Stimulated activated CD8-positive, alpha-beta memory T cell treated with anti-CD3 and anti-CD28 coated beads, Interleukin-15, amount 100 ng/mL, for 4 hours (primary cell): ENCODE measurements at places on chromosomes 13 and 19.
A peak's percentile ranks its signal among the peaks of the same experiment; 100 is the strongest.

GRCh38 chr19:29247471-29247870 is 34.5 kb upstream of the UQCRFS1 start:
- DNase-seq: no peak

DNA sequence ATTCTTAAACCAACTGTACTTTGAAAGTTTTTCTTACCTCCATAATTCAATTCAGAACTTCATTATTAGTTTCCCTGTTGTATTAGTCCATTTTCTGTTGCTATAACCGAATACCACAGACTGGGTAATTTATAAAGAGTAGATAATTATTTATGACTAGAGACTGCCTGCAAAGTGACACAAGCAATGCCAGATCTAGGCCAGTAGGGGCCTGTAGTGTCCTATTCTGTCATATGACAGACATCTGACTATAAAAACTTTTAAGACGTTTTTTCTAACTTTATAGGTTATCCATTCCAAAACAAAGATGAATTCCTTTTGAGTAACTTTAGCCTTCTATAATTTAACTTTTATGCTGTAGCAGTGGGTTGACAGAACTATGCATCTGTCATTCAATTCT is 2783.8 kb downstream of the PCDH9 start:
- no peak for DNase-seq

GRCh38 chr13:102913914-102914313 is 68.1 kb downstream of the ERCC5 start:
- DNase-seq: no peak

DNA sequence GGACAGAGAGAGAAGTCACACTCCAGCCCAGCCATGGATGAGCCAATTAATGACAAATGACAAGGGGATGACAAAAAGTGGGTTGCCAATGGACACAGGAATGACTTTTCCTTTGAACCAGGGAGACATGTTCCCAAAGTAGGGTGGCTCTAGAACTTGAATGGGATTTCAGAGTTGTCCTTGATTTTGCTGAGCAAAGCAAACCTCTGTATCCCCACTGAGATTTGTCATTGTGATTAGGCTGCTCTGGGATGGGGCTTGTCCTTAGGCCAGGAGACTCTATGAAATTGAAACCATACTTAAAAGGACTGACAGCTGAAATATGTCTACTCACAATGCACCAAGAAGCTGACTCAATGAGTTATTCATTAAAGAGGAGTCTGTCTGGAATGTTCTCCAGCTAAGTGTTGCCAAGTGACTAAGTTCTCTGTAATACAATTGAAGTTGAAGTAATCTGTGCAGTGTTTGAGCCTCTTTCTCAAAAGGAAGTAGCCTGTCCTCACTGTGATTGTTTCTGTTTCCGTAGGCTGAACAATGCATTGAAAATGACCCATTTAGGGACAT is 69.0 kb upstream of the PCDH9 start:
- no peak for DNase-seq

DNA sequence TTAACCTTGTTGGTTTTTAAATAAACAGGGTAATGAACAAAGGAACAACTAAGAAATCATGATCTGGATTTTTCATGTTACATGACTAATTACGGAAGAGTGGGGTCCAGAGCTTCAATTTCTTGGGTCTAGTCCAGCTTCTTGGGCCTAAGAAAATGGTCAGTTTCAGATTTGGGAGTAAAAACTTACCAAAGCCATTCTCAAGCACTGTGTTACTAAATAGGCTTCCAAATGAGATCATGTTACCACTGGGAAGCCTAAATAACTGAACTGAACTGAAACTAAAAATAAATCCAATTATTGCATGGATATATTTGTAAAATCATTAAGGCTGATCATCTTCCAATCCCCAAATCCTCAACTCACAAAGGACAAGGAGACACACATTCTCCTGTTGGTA is 13.9 kb downstream of the TBC1D4 start:
- no peak for DNase-seq

DNA sequence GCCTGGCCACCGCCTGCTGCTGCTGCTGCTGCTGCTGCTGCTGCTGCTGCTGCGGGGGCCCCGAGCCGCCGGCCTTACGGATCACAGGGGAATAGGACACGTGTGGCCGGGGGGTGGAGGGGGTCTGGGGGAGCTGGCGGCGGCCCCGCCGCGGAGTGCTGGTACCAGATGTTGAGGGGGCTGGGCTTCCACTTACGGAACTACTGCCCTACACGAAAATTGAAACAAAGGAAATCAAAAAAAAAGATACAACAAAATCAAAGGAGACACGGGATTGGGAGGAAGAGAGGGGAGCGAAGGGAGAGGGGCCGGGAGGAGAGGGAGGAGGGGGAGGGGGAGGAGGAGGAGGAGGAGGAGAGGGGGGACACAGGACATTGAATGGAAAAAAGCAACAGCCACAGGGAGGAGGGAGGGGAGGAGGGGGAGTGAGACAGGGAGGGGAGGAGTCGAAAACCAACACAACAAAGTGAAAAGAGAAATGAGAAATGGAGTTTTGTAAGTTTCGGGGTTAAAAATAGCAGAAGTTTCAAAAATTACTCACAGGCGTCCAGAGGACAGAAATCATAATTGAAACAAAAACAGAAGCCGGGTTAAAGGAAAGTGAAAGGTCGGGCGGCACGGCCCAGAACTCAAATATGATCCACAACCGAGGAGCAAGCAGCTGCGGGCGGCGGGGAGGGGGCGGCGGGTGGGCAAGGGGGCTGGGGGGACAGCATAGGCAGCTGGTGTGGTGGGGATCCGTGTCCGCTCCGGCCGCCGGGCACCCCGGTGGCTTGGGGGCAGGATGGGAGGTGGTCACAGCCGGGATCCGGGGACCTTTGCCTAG is 57.8 kb downstream of the IER2 start:
- peak; percentile 50 for DNase-seq

- no peak for DNase-seq
Measured at GRCh38 chr19:38920602-38921419, 8.8 kb upstream of the CCER2 start.

GRCh38 chr13:77318741-77319140 is 8.2 kb downstream of the MYCBP2 start:
- DNase-seq: no peak

DNA sequence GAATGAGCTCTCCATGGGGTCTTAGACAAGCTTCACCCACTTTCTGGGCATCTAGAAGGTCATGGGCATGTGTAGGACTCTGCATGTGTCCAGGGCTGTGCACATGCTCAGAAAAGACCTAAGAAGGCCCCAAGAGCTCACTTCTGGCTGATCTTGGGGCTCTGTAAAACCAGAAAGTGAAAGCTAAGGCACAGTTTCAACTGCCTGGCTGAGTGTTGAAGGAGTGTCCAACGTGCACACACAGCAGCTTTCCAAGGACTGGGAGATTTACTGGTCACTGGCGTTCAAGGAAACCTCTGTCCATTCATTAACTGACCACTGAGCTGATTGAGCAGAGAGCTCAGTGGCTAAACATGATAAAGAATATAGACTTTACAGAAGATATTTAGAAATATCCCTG is 137.9 kb downstream of the KATNAL1 start:
- no peak for DNase-seq

DNA sequence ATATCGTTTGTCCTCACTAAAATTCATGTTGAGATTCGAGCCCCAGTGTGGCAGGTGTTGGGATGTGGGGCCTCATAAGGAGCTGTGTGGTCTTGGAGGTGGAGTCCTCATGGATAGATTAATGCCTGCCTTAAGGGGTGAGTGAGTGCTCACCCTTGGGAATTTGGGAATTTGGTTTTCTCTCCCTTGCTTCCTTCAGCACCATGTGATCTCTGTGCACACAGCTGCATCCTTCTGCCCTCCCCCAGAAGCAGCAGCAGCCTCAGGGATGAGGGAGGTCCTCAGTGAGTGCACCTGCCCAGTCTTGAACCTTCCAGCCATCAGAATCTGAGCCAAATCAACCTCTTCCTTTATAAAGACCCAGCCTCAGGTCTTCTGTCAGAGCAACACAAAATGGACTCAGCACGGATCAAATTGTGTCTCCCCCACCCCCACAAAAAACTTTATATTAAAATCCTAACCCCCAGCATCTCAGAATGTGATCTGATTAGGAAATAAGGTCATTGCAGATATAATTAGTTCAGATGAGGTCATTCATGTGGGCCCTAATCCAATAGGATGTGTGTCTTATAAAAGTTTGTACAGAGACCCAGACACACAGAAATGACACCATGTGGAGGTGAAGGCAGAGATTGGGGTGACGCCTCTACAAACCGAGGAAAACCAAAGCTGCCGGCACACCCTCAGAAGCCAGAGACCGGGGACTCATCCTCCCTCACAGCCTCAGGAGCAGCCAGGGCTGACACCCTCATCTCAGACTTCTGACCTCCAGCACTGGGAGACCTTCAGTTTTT is 12.9 kb downstream of the CYTH2 start:
- DNase-seq: no peak

GRCh38 chr13:113157929-113158747 is at the start of gene PROZ:
TSS of gene PROZ (plus strand) at chr13:113158648. CDS start at chr13:113158661, 13 bp downstream.
- no peak for DNase-seq
